IgD-negative memory B cell (primary cell): ENCODE measurements at places on chromosomes 13 and 19. TPM values are rescaled to one million over a fixed set of nuclear protein-coding genes. Genes with fewer than 3 reads are reported as not detected.

Gene MAB21L1
- not detected for polyA plus RNA-seq

Gene ATP1A3
- polyA plus RNA-seq, result 1.2 TPM

Gene HIPK4
- polyA plus RNA-seq, result 0.11 TPM

Gene PLPPR2
- 1.9 TPM for polyA plus RNA-seq

Gene LYPD5
- not detected for polyA plus RNA-seq

Gene ZNF417
- polyA plus RNA-seq, result 4.5 TPM

Gene SIGLECL1
- not detected for polyA plus RNA-seq

Gene CEACAM5
- polyA plus RNA-seq, result not detected

Gene RASAL3
- polyA plus RNA-seq, result 27.0 TPM

Gene ZNF285
- polyA plus RNA-seq, result 2.1 TPM

Gene TNNI3
- not detected for polyA plus RNA-seq

Gene C19orf85
- not detected for polyA plus RNA-seq

Gene NR2F6
- polyA plus RNA-seq, result 1.3 TPM

Gene TYROBP
- polyA plus RNA-seq, result 13.7 TPM

Gene FLT3LG
- 24.3 TPM for polyA plus RNA-seq

Gene NTF4
- not detected for polyA plus RNA-seq

Gene ZNF420
- polyA plus RNA-seq, result 35.4 TPM

Gene ZNF541
- not detected for polyA plus RNA-seq

Gene ONECUT3
- not detected for polyA plus RNA-seq

Gene CYP4F2
- not detected for polyA plus RNA-seq

Gene FAAP24
- polyA plus RNA-seq, result 3.5 TPM

Gene CLEC4G
- polyA plus RNA-seq, result 0.43 TPM

Gene MBD3L5
- not detected for polyA plus RNA-seq

Gene VSTM2B
- polyA plus RNA-seq, result not detected

Gene CRX
- polyA plus RNA-seq, result not detected

Gene R3HDM4
- polyA plus RNA-seq, result 322 TPM

Gene SHISA7
- polyA plus RNA-seq, result not detected

Gene CILP2
- not detected for polyA plus RNA-seq

Gene FFAR2
- not detected for polyA plus RNA-seq

Gene PSG6
- polyA plus RNA-seq, result not detected

Gene GNG7
- 74.6 TPM for polyA plus RNA-seq

Gene ERICH6B
- polyA plus RNA-seq, result 0.45 TPM

Gene ERF
- polyA plus RNA-seq, result 6.7 TPM

Gene GPR4
- polyA plus RNA-seq, result not detected

Gene KHSRP
- polyA plus RNA-seq, result 18.7 TPM

Gene PNPLA6
- polyA plus RNA-seq, result 12.5 TPM

Gene CPT1C
- not detected for polyA plus RNA-seq

Gene SIGLEC10
- 83.2 TPM for polyA plus RNA-seq

Gene GRK1
- polyA plus RNA-seq, result not detected

Gene ODAD3
- 0.89 TPM for polyA plus RNA-seq

Gene HCST
- 118 TPM for polyA plus RNA-seq

Gene TMEM145
- polyA plus RNA-seq, result not detected

Gene SERP2
- not detected for polyA plus RNA-seq

Gene JSRP1
- 4.3 TPM for polyA plus RNA-seq

Gene AZU1
- not detected for polyA plus RNA-seq

Gene TGFBR3L
- not detected for polyA plus RNA-seq

Gene LRRC25
- polyA plus RNA-seq, result 14.9 TPM

Gene N4BP2L2
- 114 TPM for polyA plus RNA-seq

Gene CIC
- 4.5 TPM for polyA plus RNA-seq

Gene WDR87
- polyA plus RNA-seq, result not detected

Gene APOE
- not detected for polyA plus RNA-seq
